ENCODE measurements at places on chromosomes 12 and 14. TPM values are rescaled to one million over a fixed set of nuclear protein-coding genes. Genes with fewer than 3 reads are reported as not detected.

SMCO2 gene
- not detected for total RNA-seq

TBC1D30 gene
- total RNA-seq = 1.1 TPM

TAS2R9 gene
- 0.35 TPM for total RNA-seq

LRIG3 gene
- total RNA-seq = 57.4 TPM

RAPGEF3 gene
- total RNA-seq = 125 TPM

OAS2 gene
- 0.30 TPM for total RNA-seq

IFNG-AS1 gene
- not detected for total RNA-seq

RFX4 gene
- total RNA-seq = not detected

ABCC9 gene
- 1.7 TPM for total RNA-seq

FKBP3 gene
- 64.9 TPM for total RNA-seq

CCDC175 gene
- not detected for total RNA-seq

LMO3 gene
- not detected for total RNA-seq

CISTR gene
- total RNA-seq = not detected

NPFF gene
- total RNA-seq = not detected

DBX2 gene
- total RNA-seq = not detected

LHX5 gene
- 0.35 TPM for total RNA-seq
